ENCODE measurements at places on chromosomes 5 and 9.

DNA sequence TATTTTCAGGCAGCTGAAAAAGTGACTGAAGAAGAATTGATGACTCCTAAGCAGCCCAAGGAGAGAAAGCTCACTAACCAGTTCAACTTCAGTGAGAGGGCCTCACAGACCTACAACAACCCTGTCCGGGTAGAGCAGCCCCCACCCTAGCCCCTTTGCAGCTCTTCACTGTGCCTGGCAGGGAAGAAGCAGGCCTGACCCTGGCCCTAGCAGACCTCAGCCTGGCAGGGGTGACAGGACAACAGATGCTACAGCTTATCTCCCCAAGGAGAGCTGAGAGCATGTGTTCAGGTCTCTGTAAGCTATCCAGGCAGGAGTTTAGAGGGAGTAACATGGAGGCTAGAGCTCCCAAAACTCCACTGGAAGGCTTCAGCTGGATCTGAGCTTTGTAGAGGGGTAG, 31.8 kb downstream of the DNAI1 start:
- no peak for DNase-seq

DNA sequence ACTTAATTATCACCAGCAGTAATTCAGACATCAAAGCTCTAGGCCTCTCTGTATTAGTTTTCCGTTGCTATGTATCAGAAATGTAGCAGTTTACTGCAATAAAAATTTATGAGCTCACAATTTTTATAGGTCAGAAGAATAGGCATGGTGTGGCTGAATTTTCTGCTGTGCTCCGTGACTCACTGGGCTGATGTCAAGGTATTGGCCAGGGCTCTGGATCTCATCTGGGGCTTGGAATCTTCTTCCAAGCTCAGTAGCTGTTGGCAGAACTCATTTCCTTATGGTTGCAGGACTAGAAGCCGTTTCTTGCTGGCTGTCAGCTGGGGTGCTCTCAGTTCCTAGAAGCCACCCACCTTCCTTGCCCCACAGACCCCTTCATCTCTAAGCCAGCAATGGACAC, 66.3 kb downstream of the PSAT1 start:
- DNase-seq: no peak

DNA sequence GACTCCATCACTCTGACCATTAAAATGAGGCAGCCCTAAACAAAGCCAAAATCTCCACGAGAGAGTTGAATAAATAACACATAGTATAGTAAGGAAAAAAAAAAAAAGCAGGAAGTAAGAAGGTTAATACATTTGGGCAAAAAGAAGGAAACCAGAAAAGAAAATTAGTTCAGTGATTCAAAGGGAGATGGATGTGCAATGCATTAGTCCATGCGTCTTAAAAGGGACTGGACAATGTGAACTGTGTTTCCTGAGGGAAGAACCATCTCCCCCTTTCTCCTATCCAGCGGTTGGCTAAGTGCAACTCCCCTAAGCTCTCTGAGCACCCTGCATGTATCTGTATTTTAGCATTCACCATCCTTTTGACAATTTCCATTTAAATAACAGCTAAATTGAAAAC, 1.4 kb downstream of the ANKRA2 start:
- no peak for DNase-seq

- DNase-seq: no peak
Observed at GRCh38 chr5:134784946-134785620, 26.5 kb downstream of the DDX46 start.

GRCh38 chr9:96777426-96777864, 442 bp downstream of the ZNF510 start:
- DNase-seq: no peak

- DNase-seq: no peak
Observed at GRCh38 chr9:10148796-10149195, 464.0 kb downstream of the PTPRD start.

DNA sequence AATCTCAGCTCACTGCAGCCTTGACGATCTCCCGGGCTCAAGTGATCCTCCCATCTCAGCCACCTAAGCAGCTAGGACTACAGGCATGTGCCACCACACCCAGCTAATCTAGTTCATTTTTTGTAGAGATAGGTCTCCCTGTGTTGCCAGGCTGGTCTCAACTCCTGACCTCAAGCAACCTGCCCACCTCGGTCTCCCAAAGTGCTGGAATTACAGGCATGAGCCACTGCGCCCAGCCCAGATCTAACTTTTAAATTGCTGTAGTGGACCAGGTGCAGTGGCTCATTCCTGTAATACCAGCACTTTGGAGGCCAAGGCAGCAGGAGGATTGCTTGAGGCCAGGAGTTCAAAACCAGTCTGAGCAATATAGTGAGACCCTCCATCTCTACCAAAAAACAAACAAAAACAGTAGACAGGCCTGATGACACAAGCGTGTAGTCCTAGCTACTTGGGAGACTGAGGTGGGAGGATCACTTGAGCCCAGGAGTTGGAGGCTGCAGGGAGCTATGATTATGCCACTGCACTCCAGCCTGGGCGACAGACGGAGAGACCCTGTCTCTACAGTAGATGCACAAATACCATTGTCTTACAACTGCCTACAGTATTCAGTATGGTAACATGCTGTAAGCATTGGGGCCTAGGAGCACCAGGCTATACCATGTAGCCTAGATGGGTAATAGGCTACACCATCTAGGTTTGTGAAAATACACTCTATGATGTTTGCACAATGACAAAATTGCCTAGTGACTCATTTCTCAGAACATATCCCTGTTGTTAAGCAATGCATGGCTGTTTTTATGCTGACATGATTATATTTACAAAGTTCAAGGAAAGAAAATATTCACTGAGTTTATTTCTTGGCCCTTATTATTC, 1.5 kb upstream of the SIT1 start:
- DNase-seq: no peak

DNA sequence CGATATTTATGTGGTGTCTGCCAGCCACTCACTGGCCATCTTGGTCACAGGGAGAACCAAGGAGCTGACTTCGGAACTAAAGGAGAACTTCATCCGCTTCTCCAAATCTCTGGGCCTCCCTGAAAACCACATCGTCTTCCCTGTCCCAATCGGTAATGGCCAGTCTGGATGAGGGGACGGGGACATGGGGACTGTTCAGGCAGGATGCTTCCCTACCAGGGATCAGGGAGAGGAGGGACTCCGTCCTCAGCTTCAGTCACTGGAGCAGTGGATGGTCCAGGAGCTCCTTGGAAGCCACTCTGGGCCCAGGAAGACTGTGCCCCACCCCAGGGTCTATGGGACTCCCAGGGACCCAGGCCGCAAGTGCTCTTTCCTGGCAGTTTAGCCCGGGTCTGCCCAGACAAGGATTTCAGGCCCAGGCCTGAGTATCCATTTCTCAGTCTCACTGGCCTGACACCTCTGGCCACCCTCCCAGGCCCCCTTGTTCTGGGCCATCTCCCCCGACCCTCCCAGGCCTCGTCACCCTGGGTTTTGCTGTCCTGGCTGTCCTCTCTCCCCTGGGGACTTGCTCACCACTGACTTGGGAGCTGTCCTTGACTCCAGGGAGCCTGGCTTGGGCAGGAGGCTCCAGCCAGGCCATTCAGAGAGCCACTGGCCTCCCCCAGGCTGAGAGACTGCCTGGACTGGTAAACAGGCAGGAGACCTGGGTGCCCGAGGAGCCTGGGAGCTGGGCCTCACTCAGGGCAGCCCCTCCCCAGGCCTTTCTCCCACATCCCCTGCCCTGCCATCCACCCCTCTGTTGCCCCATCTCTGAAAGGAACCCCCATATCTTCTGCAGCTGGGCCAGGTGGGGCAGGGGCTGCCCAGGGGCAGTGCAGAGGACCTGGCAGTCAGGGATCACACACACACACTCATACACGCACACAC, 3.1 kb downstream of the LCN2 start:
- no peak for DNase-seq

- DNase-seq: no peak
Observed at GRCh38 chr5:59238126-59238902, 655.2 kb downstream of the PDE4D start.

DNA sequence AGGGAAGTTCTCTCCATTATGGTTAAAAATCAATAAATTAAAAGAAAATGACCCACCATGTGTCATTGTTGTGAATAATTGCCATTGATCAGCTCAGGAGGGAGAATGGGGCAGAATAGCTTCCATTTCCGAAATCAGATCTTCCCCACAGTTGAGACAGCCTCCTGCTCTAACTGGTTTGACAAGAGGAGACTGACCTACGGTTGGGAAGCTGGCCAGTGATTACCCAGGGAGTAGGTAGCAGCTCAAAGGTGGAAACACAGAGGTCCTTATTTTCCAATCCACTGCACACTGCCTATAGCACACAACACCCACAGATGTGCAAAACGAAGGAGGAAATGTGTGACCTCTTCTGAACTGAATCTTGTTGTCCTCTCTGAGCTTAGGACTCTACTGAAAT, 69.0 kb upstream of the DAPK1 start:
- DNase-seq: no peak

GRCh38 chr9:92846662-92847145, 31.1 kb downstream of the ZNF484 start:
- no peak for DNase-seq
